ENCODE measurements at places on chromosomes 6 and 20. TPM values are rescaled to one million over a fixed set of nuclear protein-coding genes. Genes with fewer than 3 reads are reported as not detected.

Gene GNAS-AS1
- 0.83 TPM for total RNA-seq

Gene DUSP15
- not detected for total RNA-seq

- no peaks in the 10 kb centered on the region for H3K27me3 ChIP-seq
- H3K36me3 ChIP-seq = no peaks in the 10 kb centered on the region
- no peak overlapping the region for H3K4me3 ChIP-seq
- no peak overlapping the region for H3K27ac ChIP-seq
- DNase-seq = no peak
Measured at GRCh38 chr6:1664329-1664728, 54.6 kb downstream of the FOXC1 start.

GRCh38 chr6:43187821-43188220 lies 5.8 kb downstream of the CUL9 start:
- DNase-seq = no peak
- H3K27ac ChIP-seq = no peak overlapping the region
- no peaks in the 10 kb centered on the region for H3K4me1 ChIP-seq
- no peaks in the 10 kb centered on the region for H3K27me3 ChIP-seq

All from IMR-90 (cell line).